ENCODE measurements at places on chromosomes 1 and 21.

DNA sequence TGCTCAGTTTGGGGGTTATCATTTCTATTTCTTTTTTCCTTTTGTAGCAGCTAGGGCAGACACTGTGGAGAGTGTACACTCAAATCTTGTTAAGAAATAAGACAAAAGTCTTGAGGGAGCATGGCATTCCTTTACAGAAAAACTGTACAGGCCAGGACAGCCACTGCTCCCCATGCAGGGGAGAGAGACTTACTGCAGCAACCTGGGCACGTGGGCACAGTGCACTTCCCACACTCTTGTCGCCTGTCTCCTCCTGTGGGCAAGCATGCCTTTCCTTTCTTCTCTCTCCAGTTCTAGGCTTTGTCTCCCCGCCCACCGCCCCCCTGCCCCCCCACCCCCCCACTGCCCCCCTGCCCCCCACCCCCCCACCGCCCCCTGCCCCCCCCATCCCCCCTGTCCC is 51.9 kb downstream of the PHC2 start:
- no peak for DNase-seq

DNA sequence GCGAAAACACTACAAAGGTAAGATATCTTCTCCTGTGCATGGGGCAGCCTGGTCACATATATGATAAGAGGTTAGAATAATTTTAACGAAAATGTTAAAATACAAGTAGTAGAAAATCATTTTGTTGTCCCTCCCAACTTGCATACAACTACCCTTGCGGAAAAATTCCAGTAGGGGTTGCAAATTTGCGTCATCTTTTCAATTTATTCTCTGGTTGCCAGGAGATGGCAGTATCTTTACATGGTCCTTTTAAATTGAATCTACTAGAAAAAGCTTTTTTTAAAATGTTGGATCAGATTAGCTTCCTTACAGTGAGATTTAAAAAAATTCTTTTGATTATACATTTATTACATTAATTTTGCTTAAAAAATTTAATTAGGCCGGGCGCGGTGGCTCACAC is 10.9 kb downstream of the S100PBP start:
- no peak for DNase-seq

DNA sequence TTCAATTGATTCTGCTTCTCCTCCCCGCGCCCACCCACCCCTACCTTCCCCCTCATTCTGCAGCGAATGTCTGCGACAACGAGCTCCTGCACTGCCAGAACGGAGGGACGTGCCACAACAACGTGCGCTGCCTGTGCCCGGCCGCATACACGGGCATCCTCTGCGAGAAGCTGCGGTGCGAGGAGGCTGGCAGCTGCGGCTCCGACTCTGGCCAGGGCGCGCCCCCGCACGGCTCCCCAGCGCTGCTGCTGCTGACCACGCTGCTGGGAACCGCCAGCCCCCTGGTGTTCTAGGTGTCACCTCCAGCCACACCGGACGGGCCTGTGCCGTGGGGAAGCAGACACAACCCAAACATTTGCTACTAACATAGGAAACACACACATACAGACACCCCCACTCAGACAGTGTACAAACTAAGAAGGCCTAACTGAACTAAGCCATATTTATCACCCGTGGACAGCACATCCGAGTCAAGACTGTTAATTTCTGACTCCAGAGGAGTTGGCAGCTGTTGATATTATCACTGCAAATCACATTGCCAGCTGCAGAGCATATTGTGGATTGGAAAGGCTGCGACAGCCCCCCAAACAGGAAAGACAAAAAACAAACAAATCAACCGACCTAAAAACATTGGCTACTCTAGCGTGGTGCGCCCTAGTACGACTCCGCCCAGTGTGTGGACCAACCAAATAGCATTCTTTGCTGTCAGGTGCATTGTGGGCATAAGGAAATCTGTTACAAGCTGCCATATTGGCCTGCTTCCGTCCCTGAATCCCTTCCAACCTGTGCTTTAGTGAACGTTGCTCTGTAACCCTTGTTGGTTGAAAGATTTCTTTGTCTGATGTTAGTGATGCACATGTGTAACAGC is 339.9 kb downstream of the NTNG1 start:
- no peak for DNase-seq

DNA sequence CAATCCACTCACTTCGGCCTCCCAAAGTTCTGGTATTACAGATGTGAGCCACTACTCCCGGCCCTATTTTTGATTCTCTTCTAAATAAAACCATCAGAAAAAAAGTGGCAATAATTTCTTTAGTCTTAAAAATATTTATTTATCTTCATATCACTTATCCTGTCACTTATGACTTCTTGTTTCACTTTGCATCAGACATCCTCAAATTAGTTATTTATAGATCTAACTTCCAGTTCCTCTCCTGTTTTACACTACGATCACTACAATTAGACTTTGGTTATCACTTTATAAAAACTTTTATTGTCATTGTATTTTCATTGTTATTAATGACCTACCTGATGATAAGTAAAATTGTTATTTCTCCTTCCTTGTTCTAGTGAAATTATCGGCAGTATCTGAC is 783.4 kb upstream of the BRINP3 start:
- no peak for DNase-seq

- no peak for DNase-seq
These were observed 90.5 kb downstream of the TRABD2B start for GRCh38 chr1:47906527-47907176.

DNA sequence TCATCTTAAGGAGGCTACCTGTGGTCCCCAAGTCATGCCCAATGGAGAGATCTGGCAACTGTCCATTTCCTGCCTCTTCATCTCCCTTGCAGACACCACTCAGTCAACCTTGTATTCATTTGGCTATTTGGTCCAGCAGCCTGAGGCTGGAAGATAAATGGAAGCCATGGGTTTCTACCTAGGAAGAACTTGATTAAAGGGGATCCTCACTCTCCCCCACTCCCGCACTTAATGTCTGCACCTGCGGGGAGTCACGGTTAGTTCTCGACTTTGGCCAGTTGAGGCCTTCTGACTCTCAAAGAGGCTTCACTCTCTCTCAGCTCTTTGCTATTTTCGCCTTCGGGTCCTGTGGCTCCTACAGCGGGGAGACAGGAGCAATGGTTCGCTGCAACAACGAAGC is 8.4 kb upstream of the ATXN7L2 start:
- no peak for DNase-seq

- no peak for DNase-seq
These were observed 240.9 kb upstream of the ADGRL2 start for GRCh38 chr1:81559662-81560350.

- peak; percentile 75 for DNase-seq
These were observed 1.9 kb upstream of the SMG7 start for GRCh38 chr1:183470147-183470960.

DNA sequence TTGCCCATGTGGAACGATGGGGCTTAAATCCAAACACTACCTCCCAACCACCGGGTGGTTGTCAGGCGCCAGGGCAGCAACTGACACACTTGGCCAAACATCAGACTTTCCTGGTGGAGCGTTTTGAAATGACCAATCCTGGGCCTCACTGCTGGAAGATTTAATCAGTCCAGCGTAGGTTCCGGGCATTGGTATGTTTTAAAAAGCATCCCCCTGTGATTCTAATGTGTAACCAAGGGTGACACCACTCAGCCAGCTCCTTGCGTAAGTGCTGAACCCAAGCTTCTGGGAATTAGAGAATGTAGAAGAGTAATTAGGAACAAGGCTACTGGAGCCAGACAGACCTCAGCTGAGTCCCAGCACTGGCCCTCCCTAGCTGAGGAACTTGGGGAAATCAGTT is 44.8 kb upstream of the KAZN start:
- no peak for DNase-seq

DNA sequence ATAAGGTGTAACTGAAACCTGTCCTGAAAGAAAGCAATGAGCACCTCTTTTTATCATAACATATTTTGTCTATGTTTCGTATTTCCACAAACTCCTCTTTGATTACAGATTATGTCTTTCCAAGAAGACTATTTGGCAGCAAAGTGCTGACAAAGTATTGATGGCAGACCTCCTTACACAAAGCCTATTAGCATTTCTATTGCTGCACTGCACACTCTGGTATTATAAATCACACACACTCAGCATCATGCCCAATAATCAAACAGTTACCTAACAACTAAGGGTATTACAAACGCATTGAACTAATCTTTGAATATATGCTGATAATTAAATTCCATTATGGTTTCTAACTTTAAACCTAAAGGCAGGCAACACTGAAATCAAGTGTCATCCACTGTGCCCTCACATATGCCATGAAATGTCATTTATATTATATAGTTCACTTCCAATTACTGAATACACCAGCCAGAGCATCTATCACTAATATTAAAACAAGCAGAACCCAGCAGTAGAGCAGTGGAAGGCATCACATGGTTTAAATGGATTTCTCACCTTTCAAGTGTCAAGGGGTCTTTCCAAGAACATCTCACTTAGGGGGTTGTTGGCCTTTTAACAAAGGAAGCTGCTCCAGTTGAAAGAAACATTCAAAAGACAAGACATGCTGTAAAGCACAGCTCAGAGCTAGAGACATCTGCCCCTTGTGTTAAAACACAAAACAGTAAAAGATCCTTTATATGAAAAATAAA is 239.1 kb downstream of the RERE start:
- no peak for DNase-seq

DNA sequence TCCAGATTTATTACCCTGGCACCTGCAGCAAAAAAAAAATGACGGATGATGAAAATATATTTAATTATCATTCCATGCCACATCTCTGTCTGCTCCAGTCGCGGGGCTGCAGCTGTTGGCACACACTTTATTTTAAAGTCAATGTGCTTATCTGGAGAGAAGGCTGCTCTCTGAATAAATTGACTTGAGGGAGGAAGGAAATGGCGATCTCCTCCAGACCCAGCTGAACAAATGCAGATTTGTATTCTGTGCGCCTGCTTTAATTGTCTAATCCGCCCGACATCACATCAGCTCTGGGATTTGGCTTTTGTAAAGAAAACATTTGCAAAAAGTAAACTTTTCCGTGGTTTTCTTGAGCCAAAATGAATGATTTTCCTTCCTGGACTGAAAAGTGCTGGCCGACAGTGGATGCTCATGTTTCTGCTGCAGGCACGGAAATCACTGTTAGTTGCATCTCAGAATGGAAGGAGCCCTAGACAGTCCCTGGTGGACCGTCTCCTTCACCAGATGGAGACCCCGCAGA is 150.2 kb downstream of the CAMTA1 start:
- DNase-seq = no peak

DNA sequence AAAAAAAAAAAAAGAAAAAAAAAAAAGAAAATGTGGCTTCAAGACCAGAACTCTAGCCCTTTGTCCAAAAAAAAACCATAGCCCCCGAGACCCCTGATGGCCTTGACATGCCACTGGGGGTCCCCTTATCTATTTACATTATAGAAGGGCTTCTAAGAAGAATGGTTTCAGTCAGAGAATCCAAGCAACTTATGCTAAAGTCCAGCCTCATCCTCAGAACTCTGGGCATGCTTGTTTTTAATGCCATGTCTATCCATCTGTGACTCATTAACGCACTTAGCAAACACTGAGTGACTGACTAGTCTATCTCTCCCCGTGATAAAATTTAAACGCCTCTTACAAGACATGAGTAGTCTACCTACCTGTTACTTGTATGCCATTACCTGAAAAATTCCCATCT is 29.3 kb downstream of the ERG start:
- DNase-seq = no peak

- no peak for DNase-seq
These were observed 19.8 kb downstream of the NPR1 start for GRCh38 chr1:153698020-153698922.

- no peak for DNase-seq
These were observed 10.6 kb upstream of the KIFAP3 start for GRCh38 chr1:170085091-170085490.

- no peak for DNase-seq
These were observed 289.4 kb upstream of the ADGRL4 start for GRCh38 chr1:79295967-79296366.

DNA sequence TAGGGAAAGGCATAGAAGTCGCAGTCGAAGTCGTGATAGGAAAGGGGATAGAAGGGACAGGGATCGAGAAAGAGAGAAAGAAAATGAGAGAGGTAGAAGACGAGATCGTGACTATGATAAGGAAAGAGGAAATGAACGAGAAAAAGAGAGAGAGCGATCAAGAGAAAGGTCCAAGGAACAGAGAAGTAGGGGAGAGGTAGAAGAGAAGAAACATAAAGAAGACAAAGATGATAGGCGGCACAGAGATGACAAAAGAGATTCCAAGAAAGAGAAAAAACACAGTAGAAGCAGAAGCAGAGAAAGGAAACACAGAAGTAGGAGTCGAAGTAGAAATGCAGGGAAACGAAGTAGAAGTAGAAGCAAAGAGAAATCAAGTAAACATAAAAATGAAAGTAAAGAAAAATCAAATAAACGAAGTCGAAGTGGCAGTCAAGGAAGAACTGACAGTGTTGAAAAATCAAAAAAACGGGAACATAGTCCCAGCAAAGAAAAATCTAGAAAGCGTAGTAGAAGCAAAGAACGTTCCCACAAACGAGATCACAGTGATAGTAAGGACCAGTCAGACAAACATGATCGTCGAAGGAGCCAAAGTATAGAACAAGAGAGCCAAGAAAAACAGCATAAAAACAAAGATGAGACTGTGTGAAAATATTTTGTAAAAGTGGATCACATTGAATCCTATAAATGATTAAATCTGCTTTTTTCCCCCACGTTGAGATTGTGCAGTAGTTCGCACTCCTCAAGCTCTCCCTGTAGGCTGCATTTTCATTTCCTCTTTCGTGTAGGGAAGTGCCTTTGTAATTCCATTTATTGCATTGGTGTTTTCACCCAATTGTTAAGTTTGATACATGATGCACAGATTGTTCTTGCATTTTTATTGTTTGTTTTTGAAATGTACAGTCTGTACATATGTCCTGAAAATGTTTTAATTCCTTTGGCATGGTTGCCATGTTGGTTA is 7.5 kb downstream of the PRPF38B start:
- DNase-seq = no peak

- no peak for DNase-seq
These were observed 192.7 kb upstream of the KIAA0040 start for GRCh38 chr1:175385316-175385715.

DNA sequence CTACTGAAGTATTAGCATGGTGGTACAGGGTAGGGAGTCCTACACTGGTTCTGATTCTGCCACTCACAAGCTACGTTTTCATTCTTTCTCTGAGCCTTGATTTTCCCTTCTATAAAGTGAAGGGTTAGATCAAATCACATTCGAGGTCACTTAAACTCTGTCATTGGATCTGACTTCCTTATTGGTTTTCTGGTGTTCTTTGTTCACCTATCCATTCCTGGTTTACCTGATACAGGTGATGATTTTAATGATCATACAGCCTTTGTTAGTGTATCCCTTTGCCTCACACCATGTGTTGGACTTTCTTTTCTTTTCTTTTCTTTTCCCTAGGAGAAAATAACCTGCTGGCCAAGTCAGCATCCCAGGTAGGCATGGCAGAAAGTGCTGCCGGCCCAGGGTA is 74.8 kb downstream of the NOS1AP start:
- DNase-seq = no peak

DNA sequence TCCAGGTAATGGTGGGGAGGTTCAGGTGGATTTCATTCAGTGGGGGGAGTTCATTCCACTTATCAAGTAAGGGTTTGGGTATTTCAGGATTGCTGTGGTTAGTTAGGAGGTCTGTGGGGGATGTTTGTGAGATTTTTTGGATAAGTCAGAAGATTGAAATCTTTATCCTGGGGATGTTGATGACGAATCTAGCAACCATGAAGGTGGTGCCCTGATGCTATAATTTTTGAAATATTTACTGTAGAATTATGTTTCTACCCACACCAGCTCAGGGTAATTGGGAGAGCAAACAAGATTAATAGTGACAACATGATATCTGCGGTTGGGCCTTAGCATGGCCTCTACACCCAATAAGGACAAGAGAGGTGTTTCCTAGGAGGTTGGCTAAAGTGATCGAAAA is 28.3 kb downstream of the SUCO start:
- peak; percentile 27 for DNase-seq

- DNase-seq = no peak
These were observed 2.9 kb downstream of the KLHL17 start for GRCh38 chr1:963301-963651.

- no peak for DNase-seq
These were observed 43.3 kb downstream of the GPR3 start for GRCh38 chr1:27435566-27436203.

Data from AG08396 (cell line).